ENCODE measurements at places on chromosomes 3 and 15.

GRCh38 chr3:15804553-15805095 is 6.8 kb upstream of the ANKRD28 start:
- peak; percentile 71 for DNase-seq

DNA sequence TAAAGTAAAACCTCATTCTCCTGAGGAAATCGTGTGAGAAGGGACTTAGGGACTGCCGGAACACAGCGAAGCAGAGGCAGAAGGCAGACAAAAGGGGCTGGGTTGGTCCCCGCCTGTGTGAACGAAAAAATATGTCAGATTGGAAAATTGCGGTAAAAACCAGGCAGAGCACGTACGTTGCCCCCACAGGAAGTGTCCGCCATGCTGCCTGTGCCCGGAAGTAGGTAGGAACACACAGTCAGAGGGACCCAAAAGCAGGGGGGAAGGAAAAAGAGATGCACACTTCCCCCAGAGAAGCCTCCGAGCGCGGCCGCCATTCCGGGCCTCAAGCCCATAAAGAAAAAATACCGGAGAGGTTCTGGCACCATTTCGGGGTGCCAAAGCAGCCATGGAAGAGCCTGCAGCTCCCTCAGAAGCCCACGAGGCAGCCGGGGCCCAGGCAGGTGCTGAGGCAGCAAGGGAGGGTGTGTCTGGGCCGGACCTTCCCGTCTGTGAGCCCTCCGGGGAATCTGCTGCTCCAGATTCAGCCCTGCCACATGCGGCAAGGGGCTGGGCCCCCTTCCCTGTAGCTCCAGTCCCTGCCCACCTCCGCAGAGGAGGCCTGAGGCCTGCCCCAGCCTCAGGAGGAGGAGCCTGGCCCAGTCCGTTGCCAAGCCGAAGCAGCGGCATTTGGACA is at the start of gene MKRN3:
Gene MKRN3 (plus strand): TSS at position 280 of the 676 bp plus-strand sequence. CDS start 109 bp downstream, at position 389.
- no peak for DNase-seq

DNA sequence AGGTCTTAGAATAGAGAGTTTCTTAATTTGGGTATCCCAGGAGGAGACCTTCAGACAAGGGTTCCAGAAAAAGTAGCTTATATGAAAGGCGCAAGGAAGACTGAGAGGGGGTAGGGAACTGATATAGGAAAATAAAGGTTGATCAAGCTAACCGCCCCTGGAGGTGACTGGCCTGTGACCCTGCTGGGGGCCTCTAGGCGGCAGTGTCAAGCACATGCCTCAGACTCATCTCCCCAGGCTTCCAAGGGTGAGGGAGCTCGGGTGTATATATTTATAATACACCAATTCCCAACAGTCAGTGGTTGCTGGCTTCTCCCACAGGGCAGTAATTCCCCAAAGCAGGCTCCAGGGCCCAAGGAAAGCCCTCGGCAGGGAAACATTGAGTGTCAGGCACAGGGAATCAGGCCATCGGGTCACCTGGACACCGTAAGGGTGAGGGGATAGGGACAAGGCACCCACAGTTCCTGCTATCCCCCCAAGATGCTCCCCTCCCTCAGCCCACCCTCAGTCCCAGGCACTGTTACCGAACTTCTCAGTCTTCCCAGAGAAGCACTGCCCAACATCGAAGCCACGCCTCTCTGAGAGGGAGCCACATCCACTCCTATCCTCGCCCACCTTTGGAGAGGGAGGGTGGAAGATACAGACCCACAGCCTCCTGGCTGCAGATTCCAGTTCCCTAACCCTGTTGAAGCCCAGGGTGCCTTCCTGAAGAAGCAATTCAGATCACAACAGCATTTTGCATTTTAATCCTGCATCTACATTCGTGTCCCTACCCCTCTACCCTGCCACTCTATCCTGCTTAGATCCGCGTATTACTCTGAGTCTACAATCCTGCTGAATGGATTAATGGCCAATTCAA is 19.5 kb upstream of the CAV3 start:
- DNase-seq, result peak; percentile 15

DNA sequence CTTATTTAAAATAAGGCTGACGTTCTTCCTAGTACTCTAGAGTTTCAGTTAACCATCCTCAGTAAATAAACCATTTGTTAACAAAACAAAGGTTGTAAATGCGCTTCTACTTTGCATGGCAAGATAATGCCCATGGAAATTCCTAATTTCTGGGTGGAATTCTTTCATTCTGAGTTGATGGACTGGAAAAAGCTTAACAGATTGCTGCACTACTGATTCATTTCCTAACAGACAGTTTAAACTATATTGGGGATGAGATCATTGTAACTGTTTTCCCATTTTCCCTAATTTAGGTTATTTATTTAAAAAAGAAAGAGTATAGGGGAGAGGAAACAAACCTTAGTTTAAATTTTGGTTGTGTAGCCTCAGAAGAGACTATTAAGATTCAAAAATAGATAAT is 342.2 kb downstream of the NLGN1 start:
- no peak for DNase-seq

- DNase-seq, result no peak
These were observed 70.6 kb upstream of the RPL32 start for GRCh38 chr3:12911881-12912415.

- no peak for DNase-seq
These were observed 11.5 kb upstream of the SLC6A1 start for GRCh38 chr3:10981031-10981430.

DNA sequence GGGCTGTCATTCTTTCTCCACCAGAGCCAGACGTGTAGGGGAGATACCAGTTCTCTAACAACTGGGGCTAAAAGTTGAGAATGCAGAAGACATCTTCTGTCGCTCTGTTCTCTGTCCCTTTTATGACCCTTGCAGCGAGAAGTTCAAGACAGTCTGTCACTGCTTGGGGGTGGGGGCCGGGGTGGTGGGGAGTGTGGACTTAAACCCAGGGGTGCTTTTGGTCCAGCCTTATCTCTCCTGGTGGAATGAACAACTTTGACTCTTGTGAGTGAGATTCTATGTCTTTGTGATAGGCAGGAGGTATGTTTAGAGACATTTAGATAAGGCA is 767 bp upstream of the APOD start:
- DNase-seq, result no peak

GRCh38 chr3:55174747-55175146 is 246.9 kb upstream of the LRTM1 start:
- DNase-seq, result no peak

- DNase-seq, result no peak
These were observed 46.4 kb upstream of the HES1 start for GRCh38 chr3:194089357-194090177.

- no peak for DNase-seq
These were observed 48.2 kb downstream of the MAP3K13 start for GRCh38 chr3:185411133-185411532.

GRCh38 chr3:32954506-32954905 is 3.1 kb downstream of the CCR4 start:
- no peak for DNase-seq

DNA sequence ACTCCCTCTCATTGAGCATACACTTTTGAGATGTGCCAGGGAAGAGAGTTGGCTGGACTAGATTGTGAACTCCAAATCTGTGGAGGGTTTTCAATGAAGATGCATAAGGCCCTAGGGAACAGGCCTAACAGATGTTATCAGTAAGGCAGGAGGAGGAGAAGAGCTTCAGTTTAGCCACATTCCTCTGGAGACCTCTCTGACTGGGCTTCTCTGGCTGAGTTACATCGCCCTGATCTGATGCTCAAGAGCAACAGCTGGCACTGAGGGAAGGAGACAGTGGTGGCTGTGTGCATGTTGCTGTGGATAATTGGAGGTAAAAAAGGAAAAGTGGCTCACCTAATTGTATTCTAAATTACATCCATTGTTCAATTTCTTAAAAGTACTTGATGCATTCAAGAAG is 206.4 kb upstream of the CFAP20DC start:
- DNase-seq, result no peak

GRCh38 chr3:60294181-60294580 is 957.1 kb downstream of the FHIT start:
- DNase-seq, result no peak

- no peak for DNase-seq
These were observed 21.6 kb downstream of the IFT122 start for GRCh38 chr3:129461461-129462146.

- DNase-seq, result no peak
These were observed 177.4 kb upstream of the LINGO1 start for GRCh38 chr15:77810130-77810571.

GRCh38 chr3:37891227-37891626 is 29.5 kb downstream of the CTDSPL start:
- peak; percentile 21 for DNase-seq

DNA sequence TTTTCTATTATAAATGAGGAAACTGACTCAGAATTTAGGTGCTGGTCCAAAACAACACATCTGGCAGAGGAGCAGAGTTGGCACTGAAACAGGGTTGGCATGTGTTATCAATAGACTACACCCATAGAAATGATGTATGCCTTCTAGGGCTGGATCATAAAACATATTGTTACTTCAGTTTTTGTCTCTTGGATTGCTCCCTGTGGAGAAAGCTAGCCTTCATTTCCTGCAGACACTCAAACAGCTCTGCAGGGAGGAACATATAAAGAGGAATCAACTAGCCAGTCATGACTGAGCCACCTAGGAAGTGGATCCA is 507 bp upstream of the MRPL3 start:
- DNase-seq, result no peak

- peak; percentile 99 for DNase-seq
These were observed at the start of gene CCNL1 for GRCh38 chr3:157159762-157160657. Gene CCNL1, minus strand, starts transcription at chr3:157160147. Its CDS starts 53 bp downstream, at chr3:157160094.

DNA sequence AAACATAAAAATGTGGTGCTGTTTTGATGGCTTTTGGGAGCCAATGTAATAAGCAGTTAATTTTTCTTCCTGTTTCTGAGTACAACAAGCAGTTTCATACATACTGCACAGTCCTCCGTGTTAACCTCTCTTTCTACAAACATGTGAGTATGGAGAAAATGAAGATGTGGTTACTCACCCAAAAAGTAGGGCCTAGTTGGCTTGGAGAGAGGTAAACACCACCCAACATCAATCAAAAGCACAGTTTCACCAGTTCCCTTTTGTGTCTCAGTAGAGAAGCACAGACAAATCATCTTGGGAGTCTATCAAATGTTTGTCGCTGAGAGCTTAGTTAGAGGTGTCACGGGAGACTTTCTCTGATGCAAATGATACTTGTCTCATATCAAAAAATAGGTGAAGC is 320.2 kb downstream of the UNC13C start:
- peak; percentile 56 for DNase-seq

GRCh38 chr15:101114610-101115009 is 137.2 kb downstream of the CHSY1 start:
- DNase-seq, result no peak

DNA sequence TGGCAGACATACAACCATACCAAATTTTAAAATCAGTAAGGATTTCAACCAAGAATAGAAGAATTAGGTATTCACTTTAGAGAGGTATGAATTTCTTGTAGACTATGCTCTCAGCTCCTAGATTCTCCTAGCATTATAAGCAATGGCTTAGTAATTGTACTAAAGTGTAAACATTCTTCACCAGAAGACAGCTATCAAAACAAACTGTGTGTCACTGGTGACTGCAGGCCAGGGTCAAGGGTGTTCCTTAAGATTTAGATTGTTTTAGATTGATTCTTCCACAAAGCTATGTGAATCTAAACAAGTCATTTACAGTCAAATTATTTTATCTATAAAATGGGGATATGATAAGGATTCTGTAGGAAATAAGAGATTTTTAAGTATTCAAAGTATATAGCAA is 23.1 kb upstream of the GP5 start:
- DNase-seq, result no peak

DNA sequence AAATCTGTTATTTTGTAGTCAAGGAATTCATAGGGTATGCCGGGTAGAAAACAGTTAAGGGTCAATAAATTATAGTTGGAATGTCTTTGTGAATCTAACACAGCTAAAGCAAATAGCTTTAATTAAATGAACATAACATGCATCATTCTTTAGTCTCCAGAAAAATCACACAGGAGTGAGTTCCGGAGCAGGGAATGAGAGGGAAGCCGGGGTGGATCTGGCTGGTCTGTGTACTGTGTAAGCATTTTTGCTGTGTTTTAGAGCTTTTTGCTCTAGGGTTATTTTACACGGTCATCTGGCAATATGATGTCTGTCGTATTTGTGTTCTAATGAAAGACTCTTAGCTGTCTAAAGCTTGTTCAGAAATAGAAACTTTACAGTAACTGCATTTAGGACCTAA is 57.5 kb downstream of the MED12L start:
- no peak for DNase-seq

DNA sequence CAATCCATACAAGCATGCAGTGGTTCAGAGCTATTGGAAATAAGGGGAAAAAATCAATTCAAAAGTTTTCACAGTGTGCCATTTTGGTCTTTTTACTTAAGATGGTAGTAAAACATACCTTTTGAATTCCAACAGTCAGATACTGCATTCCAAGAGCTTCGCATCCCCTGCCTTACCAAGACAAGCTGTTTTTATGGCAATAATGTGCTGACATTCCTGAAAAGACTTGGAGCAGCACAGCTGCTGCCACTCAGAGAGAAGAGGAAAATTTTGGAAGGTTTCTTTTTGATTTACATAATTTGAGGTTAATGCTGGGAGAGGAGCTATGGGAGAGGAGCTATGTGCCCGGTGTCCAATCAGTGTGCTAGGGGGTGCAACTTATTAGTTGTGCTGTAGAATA is 148.3 kb downstream of the FEZF2 start:
- no peak for DNase-seq

DNA sequence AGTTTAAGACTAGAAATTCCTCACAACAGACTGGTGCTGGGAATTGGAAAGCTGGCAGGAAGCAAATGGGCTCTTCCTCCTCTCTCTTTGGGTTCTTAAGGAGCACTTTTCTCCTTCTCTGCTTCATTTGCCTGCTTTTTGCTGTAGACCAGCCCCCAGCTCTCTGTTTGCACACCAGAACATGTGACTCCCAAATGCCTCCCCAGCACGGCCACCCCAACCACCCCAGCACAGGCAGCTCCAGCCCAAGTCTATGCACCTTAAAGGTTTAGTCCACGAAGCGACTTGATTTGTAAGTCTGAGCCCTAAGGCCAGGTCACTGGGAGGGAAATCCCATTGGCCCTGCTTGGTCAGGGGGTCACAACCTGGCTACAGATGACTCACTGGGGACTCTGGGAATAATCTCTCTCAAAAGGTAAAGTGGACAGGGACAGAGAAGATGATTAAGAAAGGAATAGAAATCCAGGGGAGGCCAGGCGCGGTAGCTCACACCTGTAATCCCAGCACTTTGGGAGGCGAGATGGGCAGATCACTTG is 377.8 kb upstream of the PROK2 start:
- DNase-seq, result peak; percentile 52

GRCh38 chr3:171553086-171553485 is 92.9 kb upstream of the TNIK start:
- no peak for DNase-seq

- DNase-seq, result no peak
These were observed 82.6 kb downstream of the RPLP1 start for GRCh38 chr15:69535101-69535638.
